Activated CD4-positive, alpha-beta T cell treated with anti-CD3 and anti-CD28 coated beads, Interleukin-2, amount 10 ng/mL, durations not matched to agents 24 days and 14 days (primary cell): ENCODE measurements at places on chromosomes 4 and X.
A peak's percentile ranks its signal among the peaks of the same experiment; 100 is the strongest.

- H3K4me3 ChIP-seq, result peak within 1 kb of the TSS; percentile 93
- peak; percentile 93 for DNase-seq
- H3K36me3 ChIP-seq, result peaks cover 3% of the 10 kb centered on the region
- H3K4me1 ChIP-seq, result peaks cover 29% of the 10 kb centered on the region
Measured at GRCh38 chr4:78776079-78776728, at the start of gene BMP2K. Gene BMP2K (plus strand): TSS chr4:78776350. CDS start chr4:78776544, 194 bp downstream.

- DNase-seq, result no peak
- no peaks in the 10 kb centered on the region for H3K27me3 ChIP-seq
- no peaks in the 10 kb centered on the region for H3K4me1 ChIP-seq
Measured at GRCh38 chr4:107592519-107592918, 127.5 kb downstream of the PAPSS1 start.

DNA sequence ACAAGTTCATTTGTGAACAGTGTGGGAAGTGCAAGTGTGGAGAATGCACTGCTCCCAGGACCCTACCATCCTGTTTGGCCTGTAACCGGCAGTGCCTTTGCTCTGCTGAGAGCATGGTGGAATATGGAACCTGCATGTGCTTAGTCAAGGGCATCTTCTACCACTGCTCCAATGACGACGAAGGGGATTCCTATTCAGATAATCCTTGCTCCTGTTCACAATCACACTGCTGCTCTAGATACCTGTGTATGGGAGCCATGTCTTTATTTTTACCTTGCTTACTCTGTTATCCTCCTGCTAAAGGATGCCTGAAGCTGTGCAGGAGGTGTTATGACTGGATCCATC lies 5.5 kb downstream of the SPRY1 start:
- H3K36me3 ChIP-seq, result peaks cover 63% of the 10 kb centered on the region
- peaks cover 45% of the 10 kb centered on the region for H3K4me1 ChIP-seq
- no peaks in the 10 kb centered on the region for H3K27me3 ChIP-seq
- no peak for DNase-seq

DNA sequence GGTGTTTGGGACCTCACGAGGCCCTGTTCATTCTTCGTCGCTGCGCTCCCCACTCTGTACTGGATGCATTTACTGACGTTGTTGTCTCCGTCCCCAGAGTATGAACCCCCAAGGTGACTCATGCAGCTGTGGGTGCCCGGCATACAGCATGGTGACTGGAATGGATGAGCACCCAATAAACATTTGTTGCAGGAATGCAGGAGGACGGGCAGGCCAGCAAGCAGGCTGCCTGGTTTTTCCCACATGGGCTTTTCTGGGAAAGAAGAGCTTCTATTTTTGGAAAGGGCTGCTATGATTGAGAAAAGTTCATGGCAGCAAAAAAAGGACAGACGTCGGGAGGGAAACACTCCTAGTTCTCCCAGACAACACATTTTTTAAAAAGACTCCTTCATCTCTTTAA lies 893 bp upstream of the SOD3 start:
- H3K4me3 ChIP-seq, result no peak overlapping the region
- DNase-seq, result no peak
- H3K27ac ChIP-seq, result no peak overlapping the region
- no peaks in the 10 kb centered on the region for H3K4me1 ChIP-seq

- H3K27ac ChIP-seq, result no peak overlapping the region
- no peaks in the 10 kb centered on the region for H3K27me3 ChIP-seq
- no peak overlapping the region for H3K4me3 ChIP-seq
- no peak for DNase-seq
- no peaks in the 10 kb centered on the region for H3K4me1 ChIP-seq
- H3K36me3 ChIP-seq, result no peaks in the 10 kb centered on the region
Measured at GRCh38 chrX:78769946-78770345, 22.4 kb downstream of the LPAR4 start.

- no peak overlapping the region for H3K4me3 ChIP-seq
- DNase-seq, result no peak
- no peaks in the 10 kb centered on the region for H3K27me3 ChIP-seq
- H3K4me1 ChIP-seq, result peaks cover 23% of the 10 kb centered on the region
- no peak overlapping the region for H3K27ac ChIP-seq
- H3K36me3 ChIP-seq, result peaks cover 21% of the 10 kb centered on the region
Measured at GRCh38 chr4:68338625-68339024, 11.3 kb downstream of the YTHDC1 start.

- no peaks in the 10 kb centered on the region for H3K36me3 ChIP-seq
- H3K4me1 ChIP-seq, result peaks cover 5% of the 10 kb centered on the region
- peaks cover 26% of the 10 kb centered on the region for H3K27me3 ChIP-seq
- no peak overlapping the region for H3K4me3 ChIP-seq
- H3K27ac ChIP-seq, result no peak overlapping the region
Measured at GRCh38 chr4:41205854-41206460, 8.4 kb downstream of the APBB2 start.

DNA sequence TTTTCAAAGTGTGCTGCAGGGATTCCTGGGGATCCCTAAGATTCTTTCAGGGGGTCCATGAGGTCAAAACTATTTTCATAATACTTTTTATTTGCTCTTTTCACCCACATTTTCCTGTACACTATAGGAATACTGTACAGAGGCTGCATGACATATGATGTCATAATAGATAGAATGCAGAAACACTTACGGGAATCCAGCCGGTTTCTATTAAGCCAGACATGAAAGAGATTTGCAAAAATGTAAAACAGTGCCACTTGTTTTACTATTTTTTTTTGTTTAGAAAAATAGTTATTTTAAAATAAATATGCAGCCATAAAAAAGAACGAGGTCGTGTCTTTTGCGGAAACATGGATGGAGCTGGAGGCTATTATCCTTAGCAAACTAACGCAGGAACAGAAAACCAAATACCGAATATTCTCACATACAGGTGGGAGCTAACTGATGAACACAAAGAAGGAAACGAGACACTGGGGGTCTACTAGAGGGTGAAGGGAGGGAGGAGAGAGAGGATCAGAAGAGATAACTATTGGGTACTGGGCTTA lies 5.0 kb downstream of the ZFX start:
- H3K4me1 ChIP-seq, result peaks cover 30% of the 10 kb centered on the region
- H3K4me3 ChIP-seq, result no peak overlapping the region
- peaks cover 36% of the 10 kb centered on the region for H3K36me3 ChIP-seq
- no peak for DNase-seq

DNA sequence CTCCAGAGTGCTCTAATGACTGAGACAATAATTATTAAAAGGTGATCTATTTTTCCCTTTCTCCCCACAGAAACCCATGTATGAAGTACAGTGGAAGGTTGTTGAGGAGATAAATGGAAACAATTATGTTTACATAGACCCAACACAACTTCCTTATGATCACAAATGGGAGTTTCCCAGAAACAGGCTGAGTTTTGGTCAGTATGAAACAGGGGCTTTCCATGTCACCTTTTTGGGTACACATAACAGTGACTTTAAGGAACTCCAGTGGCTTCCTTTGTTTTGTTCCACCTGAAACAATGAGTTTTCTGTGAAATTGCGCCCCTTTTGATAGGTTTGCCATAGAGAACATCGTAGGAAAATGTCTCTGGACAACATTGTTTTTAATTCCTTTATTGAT lies 69.6 kb downstream of the KIT start:
- no peak overlapping the region for H3K4me3 ChIP-seq
- H3K4me1 ChIP-seq, result peaks cover 1% of the 10 kb centered on the region
- H3K27me3 ChIP-seq, result no peaks in the 10 kb centered on the region
- no peak overlapping the region for H3K27ac ChIP-seq
- H3K36me3 ChIP-seq, result no peaks in the 10 kb centered on the region

- no peaks in the 10 kb centered on the region for H3K27me3 ChIP-seq
- no peaks in the 10 kb centered on the region for H3K36me3 ChIP-seq
- no peak overlapping the region for H3K4me3 ChIP-seq
- no peak overlapping the region for H3K27ac ChIP-seq
- H3K4me1 ChIP-seq, result peaks cover 2% of the 10 kb centered on the region
Measured at GRCh38 chrX:16466640-16467432, 183.1 kb upstream of the S100G start.

DNA sequence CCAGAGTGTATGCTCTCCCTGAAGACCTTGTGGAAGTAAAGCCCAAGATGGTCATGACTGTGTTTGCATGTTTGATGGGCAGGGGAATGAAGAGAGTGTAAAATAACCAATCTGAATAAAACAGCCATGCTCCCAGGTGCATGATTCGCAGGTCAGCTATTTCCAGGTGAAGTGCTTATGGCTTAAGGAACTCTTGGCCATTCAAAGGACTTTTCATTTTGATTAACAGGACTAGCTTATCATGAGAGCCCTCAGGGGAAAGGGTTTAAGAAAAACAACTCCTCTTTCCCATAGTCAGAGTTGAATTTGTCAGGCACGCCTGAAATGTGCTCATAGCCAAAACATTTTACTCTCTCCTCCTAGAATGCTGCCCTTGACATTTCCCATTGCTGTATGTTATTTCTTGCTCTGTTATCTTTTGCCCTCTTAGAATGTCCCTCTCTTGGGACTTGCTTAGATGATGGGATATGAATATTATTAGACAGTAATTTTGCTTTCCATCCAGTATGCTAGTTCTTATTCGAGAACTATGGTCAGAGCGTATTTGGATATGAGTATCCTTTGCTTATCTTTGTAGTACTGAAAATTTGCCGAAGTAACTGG lies 88.6 kb downstream of the PLS3 start:
- H3K4me3 ChIP-seq, result no peak overlapping the region
- H3K27ac ChIP-seq, result no peak overlapping the region
- no peak for DNase-seq
- no peaks in the 10 kb centered on the region for H3K27me3 ChIP-seq

DNA sequence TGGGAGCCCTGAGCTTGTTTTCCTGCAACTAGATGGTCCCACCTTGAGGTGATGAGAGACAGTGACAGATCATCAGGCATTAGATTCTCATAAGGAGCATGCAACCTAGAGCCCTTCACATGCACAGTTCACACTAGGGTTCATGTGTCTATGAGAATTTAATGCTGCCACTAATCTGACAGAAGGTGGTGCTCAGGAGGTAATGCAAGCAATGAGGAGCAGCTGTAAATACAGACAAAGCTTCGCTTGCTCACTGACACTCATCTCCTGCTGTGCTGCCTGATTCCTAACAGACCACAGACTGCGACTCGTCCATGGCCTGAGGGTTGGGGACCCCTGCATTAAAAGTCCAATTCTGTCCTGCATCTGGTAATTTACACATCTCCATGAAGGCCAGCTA lies 141.6 kb downstream of the KCNIP4 start:
- H3K4me1 ChIP-seq, result no peaks in the 10 kb centered on the region
- H3K27me3 ChIP-seq, result no peaks in the 10 kb centered on the region
- H3K4me3 ChIP-seq, result no peak overlapping the region
- no peak for DNase-seq
- no peaks in the 10 kb centered on the region for H3K36me3 ChIP-seq

GRCh38 chr4:166957451-166957850 lies 276.8 kb downstream of the SPOCK3 start:
- no peak overlapping the region for H3K27ac ChIP-seq
- H3K4me3 ChIP-seq, result no peak overlapping the region
- H3K4me1 ChIP-seq, result no peaks in the 10 kb centered on the region
- DNase-seq, result no peak
- H3K27me3 ChIP-seq, result no peaks in the 10 kb centered on the region

GRCh38 chr4:110106931-110107296 lies 91.5 kb downstream of the ELOVL6 start:
- no peak overlapping the region for H3K4me3 ChIP-seq
- peaks cover 13% of the 10 kb centered on the region for H3K4me1 ChIP-seq

GRCh38 chrX:150162141-150162540 lies 201.0 kb upstream of the MAMLD1 start:
- peak; percentile 8 for DNase-seq
- no peaks in the 10 kb centered on the region for H3K36me3 ChIP-seq
- H3K4me1 ChIP-seq, result no peaks in the 10 kb centered on the region
- no peak overlapping the region for H3K27ac ChIP-seq

DNA sequence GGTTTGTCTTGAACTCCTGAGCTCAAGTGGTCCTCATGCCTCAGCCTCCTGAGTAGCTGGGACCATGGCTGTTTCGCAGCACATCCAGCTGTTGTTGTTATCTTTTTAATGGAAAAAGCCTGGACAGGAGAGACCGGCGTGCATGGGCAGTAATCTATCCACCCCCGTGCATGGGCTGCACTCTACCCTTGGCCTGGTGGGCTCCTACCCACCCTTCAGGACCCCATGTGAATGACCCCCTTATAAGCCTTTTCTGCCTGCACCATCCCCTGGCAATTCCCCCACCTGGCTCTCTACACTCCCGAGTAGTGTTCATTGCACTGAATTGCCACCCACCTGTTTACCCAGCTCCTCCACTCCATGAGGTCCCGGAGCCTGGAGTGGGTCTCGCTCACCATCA lies 18.9 kb upstream of the HTRA3 start:
- no peak for DNase-seq
- H3K4me1 ChIP-seq, result no peaks in the 10 kb centered on the region
- no peaks in the 10 kb centered on the region for H3K36me3 ChIP-seq
- H3K4me3 ChIP-seq, result no peak overlapping the region

- DNase-seq, result peak; percentile 61
- H3K36me3 ChIP-seq, result no peaks in the 10 kb centered on the region
- peak overlapping the region; percentile 84 for H3K27ac ChIP-seq
- peaks cover 48% of the 10 kb centered on the region for H3K4me1 ChIP-seq
- H3K27me3 ChIP-seq, result no peaks in the 10 kb centered on the region
Measured at GRCh38 chrX:13028871-13029636, 15.4 kb downstream of the FAM9C start.

- peaks cover 27% of the 10 kb centered on the region for H3K4me1 ChIP-seq
- peak overlapping the region; percentile 14 for H3K27ac ChIP-seq
- H3K4me3 ChIP-seq, result no peak overlapping the region
- H3K27me3 ChIP-seq, result no peaks in the 10 kb centered on the region
- peaks cover 35% of the 10 kb centered on the region for H3K36me3 ChIP-seq
Measured at GRCh38 chr4:113471146-113471860, 290.2 kb downstream of the CAMK2D start.

DNA sequence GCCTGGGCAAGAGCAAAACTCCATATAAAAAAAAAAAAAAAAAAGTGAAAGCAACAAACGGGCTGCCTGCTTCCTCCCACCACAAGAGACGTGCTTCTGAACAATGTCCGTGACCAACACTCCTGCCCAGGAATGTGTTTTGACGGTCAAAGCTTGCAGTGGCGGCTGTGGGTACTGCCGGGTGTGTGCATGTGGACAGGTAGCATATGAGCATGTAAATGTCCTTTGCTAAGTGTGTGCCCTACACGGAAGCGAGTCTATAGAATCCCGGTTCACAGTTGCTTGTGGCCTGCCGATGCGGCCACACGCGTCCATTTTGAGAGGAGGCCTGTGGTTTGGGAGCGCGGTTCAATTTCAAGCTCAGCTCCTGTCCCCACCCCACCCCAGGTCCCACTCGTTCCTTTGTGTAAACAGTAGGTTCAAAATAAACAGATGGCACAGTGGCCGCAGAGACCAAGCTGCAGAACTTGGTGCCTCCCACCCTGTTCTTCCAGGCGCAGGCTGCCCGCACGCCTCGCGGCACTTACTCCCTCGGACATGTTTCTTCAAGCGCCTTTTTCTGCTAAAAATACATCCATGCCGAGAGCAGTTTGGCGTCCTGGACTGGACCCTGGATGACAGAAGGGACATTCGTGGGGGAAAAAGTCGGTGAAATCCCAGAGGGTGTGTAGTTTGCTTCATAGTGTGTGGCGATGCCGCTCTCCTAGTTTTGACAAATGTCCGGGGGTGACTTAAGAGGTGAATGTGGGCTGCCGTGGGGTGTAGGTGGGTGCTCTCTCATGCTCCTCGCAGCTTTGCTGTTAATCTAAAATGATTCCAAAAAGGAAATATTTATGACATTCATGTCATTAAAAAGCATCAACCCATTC lies 11.5 kb upstream of the NKX1-1 start:
- H3K27ac ChIP-seq, result no peak overlapping the region
- H3K4me3 ChIP-seq, result no peak overlapping the region
- H3K27me3 ChIP-seq, result peaks cover 9% of the 10 kb centered on the region
- no peaks in the 10 kb centered on the region for H3K4me1 ChIP-seq
- peak; percentile 48 for DNase-seq
- H3K36me3 ChIP-seq, result no peaks in the 10 kb centered on the region

GRCh38 chrX:15814771-15815365 lies 24.6 kb downstream of the ZRSR2 start:
- H3K4me3 ChIP-seq, result no peak overlapping the region
- no peaks in the 10 kb centered on the region for H3K27me3 ChIP-seq
- peak; percentile 58 for DNase-seq
- peaks cover 38% of the 10 kb centered on the region for H3K36me3 ChIP-seq
- H3K4me1 ChIP-seq, result peaks cover 32% of the 10 kb centered on the region
